ENCODE measurements at places on chromosomes 6 and 20. TPM values are rescaled to one million over a fixed set of nuclear protein-coding genes. Genes with fewer than 3 reads are reported as not detected.

Gene SALL4
- 274 TPM for total RNA-seq

Gene POLR1C
- total RNA-seq: 24.4 TPM

Gene SLC35D3
- total RNA-seq: not detected

Gene IGF2R
- 46.1 TPM for total RNA-seq

Gene KIF16B
- 10.6 TPM for total RNA-seq

Gene LKAAEAR1
- not detected for total RNA-seq

Gene OTOR
- total RNA-seq: not detected

Gene PARD6B
- total RNA-seq: 31.0 TPM

Gene SLC52A3
- total RNA-seq: not detected

Gene TFAP2B
- total RNA-seq: 0.15 TPM

Gene MRAP2
- 0.75 TPM for total RNA-seq

Gene HMGN4
- 86.8 TPM for total RNA-seq

Gene MATN4
- 0.06 TPM for total RNA-seq

Gene COL11A2
- 0.49 TPM for total RNA-seq

Gene PAQR8
- total RNA-seq: 16.9 TPM

Gene DAAM2
- total RNA-seq: 2.1 TPM

Gene RHAG
- not detected for total RNA-seq

Gene CAPN11
- 0.40 TPM for total RNA-seq

Gene RAET1E
- not detected for total RNA-seq
